Endodermal cell (in vitro differentiated cells): ENCODE measurements at places on chromosomes 6 and 20.

- H3K27me3 ChIP-seq: no peaks in the 10 kb centered on the region
- no peaks in the 10 kb centered on the region for H3K4me1 ChIP-seq
- no peaks in the 10 kb centered on the region for H3K36me3 ChIP-seq
- no peak overlapping the region for H3K27ac ChIP-seq
- no peak overlapping the region for H3K4me3 ChIP-seq
These were observed 149.7 kb upstream of the IMPG1 start for GRCh38 chr6:76222189-76222588.

DNA sequence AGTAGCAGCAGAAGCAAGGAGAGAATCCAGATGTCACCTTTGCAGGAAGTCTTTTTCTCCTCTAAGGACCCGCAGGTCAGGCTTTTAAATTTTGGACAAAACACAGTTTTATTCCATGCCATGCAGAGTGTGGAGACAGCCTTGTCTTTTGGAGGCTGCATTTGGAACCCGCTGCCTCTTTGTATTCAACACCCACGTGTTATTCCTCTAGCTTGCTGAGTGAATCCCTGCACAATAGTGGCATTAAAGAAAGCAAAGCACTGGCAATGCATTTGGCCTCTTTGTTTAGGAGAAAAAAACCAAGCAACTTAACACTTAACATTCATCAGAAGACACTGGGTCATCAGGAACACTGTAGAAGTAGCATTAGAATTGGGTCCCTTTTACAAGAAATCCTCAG lies 43.5 kb downstream of the TFAP2B start:
- H3K4me3 ChIP-seq: no peak overlapping the region
- H3K4me1 ChIP-seq: no peaks in the 10 kb centered on the region

DNA sequence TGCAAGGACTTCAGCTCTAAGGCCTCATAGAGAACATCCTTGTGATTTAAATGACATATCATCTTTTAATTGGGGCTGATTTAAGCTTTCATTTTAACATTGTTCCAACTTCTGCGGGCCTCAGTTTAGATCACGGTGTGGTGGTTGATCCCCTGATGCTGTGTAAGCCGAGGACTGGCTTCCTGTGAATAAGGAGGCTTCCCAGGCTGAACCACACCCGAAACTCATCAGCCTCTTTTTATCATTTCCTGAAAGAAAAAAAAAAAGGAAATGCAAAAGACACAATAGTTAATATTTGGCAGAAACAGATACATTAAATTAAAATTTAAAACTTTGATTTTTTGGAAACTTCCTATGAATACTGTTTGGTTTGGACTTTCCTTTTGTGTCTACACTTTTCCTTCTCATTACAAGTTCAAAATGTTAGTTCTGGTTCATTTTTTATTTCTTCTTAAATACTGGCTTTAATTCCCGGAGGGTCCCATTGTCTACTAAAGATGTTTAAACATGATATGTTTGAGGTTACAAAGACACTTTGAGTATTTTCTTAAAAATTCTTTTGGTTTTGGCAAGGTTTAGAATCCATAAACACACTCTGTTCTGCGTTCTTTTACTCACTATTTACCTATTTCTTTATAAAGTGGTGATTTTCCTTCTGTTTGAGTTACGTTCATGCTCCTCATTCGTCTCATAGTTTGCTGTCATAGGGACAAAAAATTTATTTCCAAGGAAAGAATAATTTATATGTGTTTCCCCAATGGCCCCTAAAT lies 230.0 kb upstream of the SULF2 start:
- H3K36me3 ChIP-seq: no peaks in the 10 kb centered on the region
- DNase-seq: no peak
- H3K4me1 ChIP-seq: no peaks in the 10 kb centered on the region
- H3K27ac ChIP-seq: no peak overlapping the region
- no peak overlapping the region for H3K4me3 ChIP-seq

- H3K4me1 ChIP-seq: no peaks in the 10 kb centered on the region
- H3K27me3 ChIP-seq: no peaks in the 10 kb centered on the region
These were observed 248.2 kb upstream of the POU3F2 start for GRCh38 chr6:98586163-98586562.

- H3K27me3 ChIP-seq: no peaks in the 10 kb centered on the region
- H3K4me3 ChIP-seq: no peak overlapping the region
- DNase-seq: no peak
- H3K27ac ChIP-seq: no peak overlapping the region
- H3K4me1 ChIP-seq: peaks cover 4% of the 10 kb centered on the region
- no peaks in the 10 kb centered on the region for H3K36me3 ChIP-seq
These were observed 103.7 kb downstream of the SNAP25 start for GRCh38 chr20:10322073-10323012.
